ENCODE measurements at places on chromosomes 12 and 14. TPM values are rescaled to one million over a fixed set of nuclear protein-coding genes. Genes with fewer than 3 reads are reported as not detected.

GRCh38 chr14:70203686-70204085, 14.9 kb upstream of the SLC8A3 start:
- peaks cover 13% of the 10 kb centered on the region for H3K27me3 ChIP-seq
- no peak overlapping the region for H3K4me3 ChIP-seq
- no peaks in the 10 kb centered on the region for H3K4me1 ChIP-seq
- no peaks in the 10 kb centered on the region for H3K36me3 ChIP-seq

GRCh38 chr12:16955083-16955657, 349.2 kb upstream of the LMO3 start:
- no peak for DNase-seq
- H3K4me1 ChIP-seq: no peaks in the 10 kb centered on the region
- H3K27ac ChIP-seq: no peak overlapping the region
- H3K36me3 ChIP-seq: no peaks in the 10 kb centered on the region
- no peaks in the 10 kb centered on the region for H3K27me3 ChIP-seq
- H3K4me3 ChIP-seq: no peak overlapping the region

DNA sequence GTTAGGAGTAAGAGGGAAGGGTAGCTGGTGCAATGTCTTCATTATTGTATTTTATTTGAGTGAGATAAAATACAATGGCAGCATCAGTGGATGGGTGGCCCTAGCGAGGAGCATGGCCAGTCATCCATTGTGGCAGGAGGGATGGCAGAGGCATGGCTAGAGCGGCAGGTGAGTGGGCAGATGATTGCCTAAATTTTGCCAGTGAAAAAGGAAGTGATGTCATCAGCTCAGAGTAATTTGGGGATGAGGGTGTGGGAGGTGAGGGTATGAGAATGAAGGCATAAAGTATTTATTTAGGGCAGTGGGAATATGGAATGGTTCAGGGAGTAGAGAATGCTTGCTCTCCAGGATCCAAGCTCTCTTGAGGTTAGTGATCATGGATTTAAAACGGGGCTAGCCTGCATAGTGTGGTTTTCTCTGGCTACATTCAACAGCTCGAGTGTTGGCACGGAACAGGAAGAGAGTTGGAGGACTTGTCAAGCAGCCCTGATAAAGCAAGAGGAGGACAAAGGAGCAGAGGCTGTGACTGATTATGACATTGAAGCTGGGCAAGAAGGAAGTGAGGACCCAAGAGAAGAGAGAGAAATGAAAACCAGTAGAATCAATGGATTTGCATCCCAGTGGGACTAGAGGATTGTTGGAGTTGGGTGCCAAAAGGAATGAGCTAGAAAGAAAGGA, 18.7 kb upstream of the SERPINA6 start:
- no peak for DNase-seq
- H3K4me1 ChIP-seq: peaks cover 32% of the 10 kb centered on the region
- no peaks in the 10 kb centered on the region for H3K36me3 ChIP-seq
- no peaks in the 10 kb centered on the region for H3K27me3 ChIP-seq

DNA sequence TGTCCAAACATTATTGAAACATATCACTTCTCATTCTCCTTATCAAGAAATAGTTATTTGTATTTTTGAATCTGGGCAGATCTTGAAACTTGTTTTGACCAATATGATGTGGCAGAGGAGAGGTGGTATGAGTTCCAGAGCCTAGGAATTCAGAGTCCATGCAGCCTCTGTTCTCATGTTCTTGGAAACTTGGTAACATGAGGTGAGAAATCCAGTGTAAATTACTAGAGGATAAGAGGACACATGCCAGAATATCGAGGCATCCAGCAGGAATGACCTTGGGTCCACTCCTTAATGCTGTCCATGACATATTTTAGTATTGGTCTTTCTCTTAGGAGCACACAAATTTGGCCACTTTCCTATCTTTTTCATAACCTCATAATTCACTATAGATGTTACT, 1374.6 kb downstream of the FSCB start:
- H3K27ac ChIP-seq: no peak overlapping the region
- H3K27me3 ChIP-seq: no peaks in the 10 kb centered on the region
- H3K4me1 ChIP-seq: no peaks in the 10 kb centered on the region

- no peaks in the 10 kb centered on the region for H3K4me1 ChIP-seq
- H3K4me3 ChIP-seq: no peak overlapping the region
- DNase-seq: no peak
Observed at GRCh38 chr14:84197704-84198103, 1332.2 kb upstream of the FLRT2 start.

GRCh38 chr12:18578191-18578590, 159.6 kb downstream of the PLCZ1 start:
- no peak overlapping the region for H3K4me3 ChIP-seq
- DNase-seq: no peak
- H3K27me3 ChIP-seq: no peaks in the 10 kb centered on the region
- no peaks in the 10 kb centered on the region for H3K36me3 ChIP-seq
- no peak overlapping the region for H3K27ac ChIP-seq
- H3K4me1 ChIP-seq: no peaks in the 10 kb centered on the region

GRCh38 chr12:67271976-67272375, 2.8 kb downstream of the CAND1 start:
- peaks cover 4% of the 10 kb centered on the region for H3K36me3 ChIP-seq
- DNase-seq: no peak
- H3K27me3 ChIP-seq: no peaks in the 10 kb centered on the region
- no peak overlapping the region for H3K4me3 ChIP-seq
- H3K27ac ChIP-seq: no peak overlapping the region

GRCh38 chr12:25242981-25243679, 7.6 kb downstream of the KRAS start:
- no peaks in the 10 kb centered on the region for H3K27me3 ChIP-seq
- peaks cover 6% of the 10 kb centered on the region for H3K4me1 ChIP-seq
- DNase-seq: peak; percentile 80
- H3K4me3 ChIP-seq: no peak overlapping the region

DNA sequence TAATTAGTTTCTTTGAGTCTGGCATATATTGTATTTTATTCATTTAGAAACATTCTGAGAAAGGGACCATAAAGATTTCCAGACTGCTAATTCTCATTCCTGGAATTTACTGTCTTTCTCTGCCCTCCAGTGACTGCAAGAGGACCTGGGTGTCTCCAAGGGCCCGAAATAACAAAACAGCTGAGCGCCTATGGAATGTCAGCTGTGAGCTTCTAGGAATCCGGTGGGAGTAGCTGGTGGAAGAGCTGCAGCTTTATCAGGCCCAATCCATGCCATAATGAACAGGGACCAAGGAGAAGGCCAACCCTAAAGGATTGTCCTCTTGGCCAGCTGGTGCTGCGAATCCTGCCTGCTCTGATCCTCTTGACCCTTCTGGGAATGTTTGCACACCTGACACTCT, 31.9 kb downstream of the RDH12 start:
- peaks cover 16% of the 10 kb centered on the region for H3K4me1 ChIP-seq
- no peak overlapping the region for H3K27ac ChIP-seq
- H3K4me3 ChIP-seq: no peak overlapping the region

- H3K36me3 ChIP-seq: no peaks in the 10 kb centered on the region
- no peaks in the 10 kb centered on the region for H3K4me1 ChIP-seq
- H3K27me3 ChIP-seq: no peaks in the 10 kb centered on the region
- H3K27ac ChIP-seq: no peak overlapping the region
- no peak overlapping the region for H3K4me3 ChIP-seq
Observed at GRCh38 chr14:28496364-28496763, 270.2 kb upstream of the FOXG1 start.

GRCh38 chr12:115042341-115042740, 358.4 kb upstream of the TBX3 start:
- no peak overlapping the region for H3K4me3 ChIP-seq
- DNase-seq: no peak
- no peaks in the 10 kb centered on the region for H3K36me3 ChIP-seq
- no peak overlapping the region for H3K27ac ChIP-seq
- H3K4me1 ChIP-seq: no peaks in the 10 kb centered on the region

GRCh38 chr12:65454115-65454787, 175.8 kb downstream of the MSRB3 start:
- no peaks in the 10 kb centered on the region for H3K27me3 ChIP-seq
- H3K4me3 ChIP-seq: no peak overlapping the region
- DNase-seq: no peak
- no peaks in the 10 kb centered on the region for H3K36me3 ChIP-seq

DNA sequence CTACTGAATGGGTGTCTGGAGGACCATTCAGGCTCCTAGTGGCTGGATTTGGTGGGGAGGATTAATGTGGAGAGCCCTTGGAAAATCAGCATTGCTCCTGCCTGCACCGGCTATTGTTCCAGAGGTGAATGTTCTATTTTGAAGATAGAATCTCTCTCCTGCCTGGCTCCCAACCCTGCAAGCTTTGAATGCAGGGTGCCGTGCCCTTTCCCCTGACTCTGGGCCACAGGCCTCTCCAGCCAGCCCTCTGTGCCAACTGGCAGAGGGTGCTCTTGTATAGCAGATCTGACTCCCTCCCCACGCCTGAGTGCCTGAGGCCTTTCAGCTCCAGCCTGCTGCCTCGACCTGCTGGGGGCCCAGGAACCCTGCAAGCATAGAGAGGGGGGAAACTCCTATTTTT, 106.8 kb downstream of the TMEM260 start:
- no peak overlapping the region for H3K4me3 ChIP-seq
- no peaks in the 10 kb centered on the region for H3K36me3 ChIP-seq
- no peak overlapping the region for H3K27ac ChIP-seq
- H3K4me1 ChIP-seq: no peaks in the 10 kb centered on the region
- H3K27me3 ChIP-seq: no peaks in the 10 kb centered on the region

DNA sequence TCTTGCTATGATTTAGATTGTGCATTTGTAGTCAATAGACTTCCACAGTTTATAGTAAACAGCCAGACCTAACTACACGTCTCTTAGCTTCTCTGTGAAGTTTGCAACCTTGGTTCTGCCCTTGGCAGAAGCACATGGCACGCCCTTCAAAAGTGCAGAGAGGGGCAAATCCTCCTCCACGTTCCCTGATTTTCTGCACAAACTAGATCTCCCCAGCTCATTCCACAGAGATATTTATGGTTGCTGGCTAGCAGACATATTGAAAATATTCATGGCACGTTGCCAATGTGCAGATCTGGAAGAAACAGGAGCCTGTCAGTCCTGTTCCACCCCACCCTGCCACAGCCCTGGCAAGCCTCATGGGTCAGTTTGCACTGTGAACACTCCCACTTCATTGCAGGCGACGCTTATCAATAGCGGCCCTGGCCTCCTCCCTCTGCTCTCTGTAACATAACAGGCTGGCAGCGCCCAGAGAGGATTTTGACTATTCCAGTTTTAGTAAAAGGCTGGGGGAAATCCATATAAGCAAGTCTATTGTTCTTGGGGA, 6.5 kb upstream of the LGALS3 start:
- no peak overlapping the region for H3K4me3 ChIP-seq
- peaks cover 94% of the 10 kb centered on the region for H3K4me1 ChIP-seq
- peak; percentile 85 for DNase-seq
- peak overlapping the region; percentile 91 for H3K27ac ChIP-seq
- H3K27me3 ChIP-seq: no peaks in the 10 kb centered on the region
- H3K36me3 ChIP-seq: no peaks in the 10 kb centered on the region

GRCh38 chr14:74459289-74459946, 33.4 kb upstream of the SYNDIG1L start:
- H3K4me3 ChIP-seq: no peak overlapping the region
- H3K27me3 ChIP-seq: no peaks in the 10 kb centered on the region
- no peaks in the 10 kb centered on the region for H3K4me1 ChIP-seq
- H3K27ac ChIP-seq: no peak overlapping the region
- H3K36me3 ChIP-seq: no peaks in the 10 kb centered on the region

GRCh38 chr12:967641-968040, 18.1 kb upstream of the RAD52 start:
- H3K27ac ChIP-seq: no peak overlapping the region
- H3K4me1 ChIP-seq: no peaks in the 10 kb centered on the region
- no peaks in the 10 kb centered on the region for H3K36me3 ChIP-seq
- H3K4me3 ChIP-seq: no peak overlapping the region

GRCh38 chr12:46585854-46586621, 213.5 kb upstream of the SLC38A2 start:
- peak; percentile 52 for DNase-seq
- H3K4me3 ChIP-seq: no peak overlapping the region
- no peaks in the 10 kb centered on the region for H3K4me1 ChIP-seq
- no peaks in the 10 kb centered on the region for H3K36me3 ChIP-seq

DNA sequence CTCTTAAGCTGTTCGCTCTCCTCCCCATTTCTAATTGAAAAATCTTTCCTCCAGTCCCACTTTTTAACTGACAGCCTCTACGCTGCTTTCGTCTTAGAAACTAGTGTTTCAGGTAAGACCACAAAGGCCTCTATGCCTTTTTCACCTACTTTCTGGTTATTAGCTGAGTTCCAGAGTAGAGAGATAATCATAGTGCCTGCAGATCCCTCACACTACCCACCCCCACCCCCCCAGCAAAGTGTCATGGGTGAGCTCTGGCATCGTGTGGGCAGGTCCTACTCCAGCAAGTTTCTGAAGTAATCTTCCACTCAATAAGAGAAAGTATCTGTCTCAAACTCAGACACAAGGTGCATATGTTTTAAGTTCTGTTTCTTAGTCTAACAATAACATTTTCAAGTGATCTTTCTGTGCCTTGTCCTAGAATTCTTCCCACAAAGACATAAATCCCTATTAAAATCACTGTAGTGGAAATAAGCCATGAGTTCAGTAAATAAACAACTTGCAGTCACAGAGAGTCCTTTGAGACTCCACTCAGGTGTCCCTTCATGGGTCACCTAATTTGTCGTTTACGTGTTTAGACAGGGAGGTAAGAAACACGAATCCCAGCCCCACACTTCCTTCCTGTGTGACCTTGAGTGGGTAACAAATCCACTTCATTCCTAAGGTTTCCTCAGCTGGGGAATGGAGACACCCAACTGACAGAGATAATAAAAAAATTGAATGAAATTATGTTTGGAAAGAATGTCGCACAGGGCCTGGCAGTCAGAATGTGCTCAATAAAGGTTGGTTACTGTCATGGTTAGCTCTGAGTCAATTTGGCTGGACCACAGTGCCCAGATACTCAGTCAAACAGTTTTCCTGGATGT, 228.9 kb upstream of the CAND1 start:
- H3K27ac ChIP-seq: no peak overlapping the region
- H3K4me3 ChIP-seq: no peak overlapping the region
- H3K36me3 ChIP-seq: no peaks in the 10 kb centered on the region
- H3K27me3 ChIP-seq: no peaks in the 10 kb centered on the region

POLR3B gene
- polyA plus RNA-seq: 6.5 TPM

SPX gene
- 3.5 TPM for polyA plus RNA-seq

SPTB gene
- 2.9 TPM for polyA plus RNA-seq

PRB2 gene
- polyA plus RNA-seq: 0.28 TPM

CARMIL3 gene
- polyA plus RNA-seq: 2.4 TPM

LIN7A gene
- 10.1 TPM for polyA plus RNA-seq

BICDL1 gene
- 14.9 TPM for polyA plus RNA-seq

HOXC4 gene
- polyA plus RNA-seq: 14.0 TPM

SOAT2 gene
- polyA plus RNA-seq: 126 TPM

PZP gene
- 0.24 TPM for polyA plus RNA-seq

VASH1 gene
- polyA plus RNA-seq: 16.4 TPM

SIX6 gene
- not detected for polyA plus RNA-seq

MFAP5 gene
- 7.6 TPM for polyA plus RNA-seq

CAPZA3 gene
- 0.04 TPM for polyA plus RNA-seq

KCNA1 gene
- polyA plus RNA-seq: 1.3 TPM

Measured in large intestine (tissue), 12 donors.